ENCODE measurements at places on chromosomes 11 and 22. TPM values are rescaled to one million over a fixed set of nuclear protein-coding genes. Genes with fewer than 3 reads are reported as not detected.

- no peaks in the 10 kb centered on the region for H3K36me3 ChIP-seq
- H3K4me3 ChIP-seq = no peak overlapping the region
- H3K4me1 ChIP-seq = no peaks in the 10 kb centered on the region
- H3K27ac ChIP-seq = no peak overlapping the region
- DNase-seq = no peak
Observed at GRCh38 chr11:73198677-73199076, 19.4 kb upstream of the P2RY2 start.

- DNase-seq = no peak
- no peaks in the 10 kb centered on the region for H3K27me3 ChIP-seq
- no peak overlapping the region for H3K27ac ChIP-seq
- H3K4me3 ChIP-seq = no peak overlapping the region
- no peaks in the 10 kb centered on the region for H3K4me1 ChIP-seq
Observed at GRCh38 chr11:37124384-37124783, 526.3 kb upstream of the RAG2 start.

DNA sequence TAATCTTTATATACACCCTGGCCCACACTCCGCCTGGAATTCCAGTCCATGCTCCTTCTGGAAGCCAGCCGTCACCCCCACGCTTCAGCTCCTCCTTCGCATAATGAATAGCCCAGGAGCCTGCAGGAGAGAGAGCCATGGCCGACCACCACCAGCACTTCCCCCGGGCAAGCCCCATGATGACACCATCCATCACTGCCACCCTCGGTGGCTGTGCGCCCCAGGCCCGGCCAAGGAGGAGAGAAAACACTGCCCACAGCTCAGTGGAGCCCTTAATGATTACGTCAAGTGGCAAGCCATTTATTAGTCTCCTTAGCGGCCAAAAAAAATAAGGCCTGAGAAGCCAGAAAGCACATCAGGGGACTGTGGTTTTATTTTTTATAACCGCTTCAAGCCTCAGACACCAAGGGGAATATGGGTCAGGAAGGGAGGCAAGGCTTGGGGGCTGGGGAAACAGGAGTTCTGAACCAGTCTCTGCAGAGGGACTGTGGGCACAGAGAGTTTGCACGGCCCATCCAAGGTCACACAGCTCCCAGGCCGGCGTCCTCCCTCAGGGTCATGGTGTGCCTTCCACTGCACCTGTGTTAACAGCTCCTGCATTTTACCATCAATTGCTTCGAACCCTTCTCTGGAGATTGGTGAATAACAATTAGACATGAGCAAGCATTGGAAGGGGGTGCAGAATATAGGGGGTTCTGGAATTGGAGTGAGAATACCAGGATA is 134.3 kb downstream of the MN1 start:
- H3K27me3 ChIP-seq = no peaks in the 10 kb centered on the region
- H3K4me3 ChIP-seq = no peak overlapping the region
- no peak overlapping the region for H3K27ac ChIP-seq
- peak; percentile 46 for DNase-seq

- H3K27me3 ChIP-seq = no peaks in the 10 kb centered on the region
- H3K4me3 ChIP-seq = no peak overlapping the region
- no peak overlapping the region for H3K27ac ChIP-seq
- no peaks in the 10 kb centered on the region for H3K36me3 ChIP-seq
- peaks cover 3% of the 10 kb centered on the region for H3K4me1 ChIP-seq
- no peak for DNase-seq
Observed at GRCh38 chr11:57244911-57245310, 7.9 kb upstream of the APLNR start.

GRCh38 chr11:104813532-104813931 is 84.7 kb downstream of the CASP12 start:
- H3K36me3 ChIP-seq = no peaks in the 10 kb centered on the region
- no peaks in the 10 kb centered on the region for H3K4me1 ChIP-seq
- H3K4me3 ChIP-seq = no peak overlapping the region
- no peak overlapping the region for H3K27ac ChIP-seq

GRCh38 chr11:65403607-65404121 is 17.2 kb downstream of the FRMD8 start:
- H3K27ac ChIP-seq = no peak overlapping the region
- no peaks in the 10 kb centered on the region for H3K4me1 ChIP-seq
- DNase-seq = no peak
- H3K4me3 ChIP-seq = no peak overlapping the region
- H3K36me3 ChIP-seq = no peaks in the 10 kb centered on the region

DNA sequence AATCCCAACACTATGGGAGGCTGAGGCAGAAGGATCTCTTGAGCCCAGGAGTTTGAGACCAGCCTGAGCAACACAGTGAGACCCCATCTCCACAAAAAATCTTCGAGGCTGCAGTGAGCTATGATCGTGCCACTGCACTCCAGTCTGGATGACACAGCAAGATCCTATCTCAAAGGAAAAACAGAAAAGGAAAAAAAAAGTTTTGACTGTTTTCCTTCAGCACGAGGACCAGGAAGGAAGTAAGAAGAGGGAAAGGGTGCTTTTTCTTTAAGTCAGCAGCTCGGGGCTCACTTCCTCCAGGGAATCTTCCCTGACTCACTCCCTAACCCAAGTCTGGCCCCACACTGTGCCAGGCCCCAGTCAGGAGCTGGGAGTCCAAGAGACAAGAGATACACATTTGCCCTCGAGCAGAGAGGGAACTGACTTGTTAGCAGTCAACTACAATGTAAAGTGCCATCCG is 14.2 kb downstream of the ARRB1 start:
- DNase-seq = no peak
- H3K27me3 ChIP-seq = no peaks in the 10 kb centered on the region
- no peak overlapping the region for H3K4me3 ChIP-seq
- no peaks in the 10 kb centered on the region for H3K36me3 ChIP-seq
- peaks cover 46% of the 10 kb centered on the region for H3K4me1 ChIP-seq
- no peak overlapping the region for H3K27ac ChIP-seq

- H3K4me3 ChIP-seq = no peak overlapping the region
- H3K36me3 ChIP-seq = no peaks in the 10 kb centered on the region
- H3K4me1 ChIP-seq = no peaks in the 10 kb centered on the region
- DNase-seq = no peak
Observed at GRCh38 chr11:7892059-7892699, 38.9 kb downstream of the OR10A6 start.

DNA sequence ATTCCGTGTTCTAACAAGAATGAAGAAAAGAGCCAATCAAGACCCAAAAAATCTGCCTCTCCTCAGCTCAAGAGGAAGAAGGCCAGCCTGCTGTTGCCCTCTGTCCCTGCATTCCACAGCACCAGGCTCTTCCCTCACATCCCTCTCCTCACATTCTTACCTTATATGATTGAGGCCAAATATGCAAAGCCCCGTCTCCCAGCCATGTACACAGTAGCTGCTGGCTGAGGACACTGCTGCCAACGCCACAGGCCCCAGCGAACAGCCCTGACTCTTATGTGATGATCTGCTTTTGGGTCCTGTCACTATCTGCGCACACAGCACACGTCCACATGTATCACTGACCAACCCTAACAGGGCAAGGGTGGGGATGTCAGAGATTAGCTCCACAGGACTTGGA is 60.2 kb downstream of the MICAL3 start:
- H3K4me3 ChIP-seq = no peak overlapping the region
- no peak for DNase-seq
- H3K27me3 ChIP-seq = no peaks in the 10 kb centered on the region
- H3K36me3 ChIP-seq = no peaks in the 10 kb centered on the region

GRCh38 chr22:30335236-30335635 is 8.5 kb upstream of the TBC1D10A start:
- H3K27me3 ChIP-seq = no peaks in the 10 kb centered on the region
- no peak for DNase-seq
- H3K36me3 ChIP-seq = no peaks in the 10 kb centered on the region

GRCh38 chr11:36763187-36763586 is 165.2 kb upstream of the RAG2 start:
- no peaks in the 10 kb centered on the region for H3K27me3 ChIP-seq
- no peak overlapping the region for H3K4me3 ChIP-seq
- H3K27ac ChIP-seq = no peak overlapping the region
- no peak for DNase-seq

DNA sequence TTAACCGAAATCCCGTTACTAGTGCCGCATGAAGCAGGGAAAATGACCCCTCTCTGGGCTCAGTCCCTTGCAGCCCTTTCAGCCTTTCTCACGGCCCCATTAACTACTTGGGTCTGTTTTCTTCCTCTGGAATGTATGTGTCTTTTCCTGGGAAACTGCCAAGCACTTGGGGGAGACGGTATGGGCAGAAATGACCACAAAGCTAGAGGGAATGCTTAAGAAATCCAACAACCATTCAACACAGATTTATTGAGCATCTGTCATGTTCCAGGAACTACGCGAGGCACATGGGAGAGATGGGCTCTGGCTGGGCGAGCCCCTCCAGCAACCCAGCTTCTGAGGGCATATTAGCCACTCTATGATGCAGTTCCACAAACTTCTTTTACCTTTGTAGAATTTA is 462.6 kb downstream of the BUD13 start:
- H3K27ac ChIP-seq = no peak overlapping the region
- no peaks in the 10 kb centered on the region for H3K36me3 ChIP-seq
- H3K27me3 ChIP-seq = no peaks in the 10 kb centered on the region
- no peak for DNase-seq
- H3K4me1 ChIP-seq = peaks cover 9% of the 10 kb centered on the region

- H3K4me1 ChIP-seq = no peaks in the 10 kb centered on the region
- no peak overlapping the region for H3K27ac ChIP-seq
- H3K36me3 ChIP-seq = no peaks in the 10 kb centered on the region
Observed at GRCh38 chr22:28103596-28103995, 184.5 kb upstream of the PITPNB start.

GRCh38 chr11:122604621-122605020 is 50.9 kb upstream of the UBASH3B start:
- no peaks in the 10 kb centered on the region for H3K27me3 ChIP-seq
- no peaks in the 10 kb centered on the region for H3K4me1 ChIP-seq
- DNase-seq = no peak
- H3K4me3 ChIP-seq = no peak overlapping the region
- no peaks in the 10 kb centered on the region for H3K36me3 ChIP-seq

GRCh38 chr11:33377412-33378370 is 120.5 kb downstream of the HIPK3 start:
- peaks cover 6% of the 10 kb centered on the region for H3K4me1 ChIP-seq
- H3K27ac ChIP-seq = no peak overlapping the region
- no peaks in the 10 kb centered on the region for H3K27me3 ChIP-seq
- no peak overlapping the region for H3K4me3 ChIP-seq

GRCh38 chr11:65538915-65539743 is 14.2 kb downstream of the SCYL1 start:
- no peaks in the 10 kb centered on the region for H3K27me3 ChIP-seq
- H3K4me3 ChIP-seq = no peak overlapping the region
- peaks cover 8% of the 10 kb centered on the region for H3K4me1 ChIP-seq
- no peak for DNase-seq
- H3K36me3 ChIP-seq = no peaks in the 10 kb centered on the region

- no peak overlapping the region for H3K4me3 ChIP-seq
- H3K27me3 ChIP-seq = no peaks in the 10 kb centered on the region
- DNase-seq = no peak
Observed at GRCh38 chr11:46913484-46913883, 4.9 kb downstream of the LRP4 start.

DNA sequence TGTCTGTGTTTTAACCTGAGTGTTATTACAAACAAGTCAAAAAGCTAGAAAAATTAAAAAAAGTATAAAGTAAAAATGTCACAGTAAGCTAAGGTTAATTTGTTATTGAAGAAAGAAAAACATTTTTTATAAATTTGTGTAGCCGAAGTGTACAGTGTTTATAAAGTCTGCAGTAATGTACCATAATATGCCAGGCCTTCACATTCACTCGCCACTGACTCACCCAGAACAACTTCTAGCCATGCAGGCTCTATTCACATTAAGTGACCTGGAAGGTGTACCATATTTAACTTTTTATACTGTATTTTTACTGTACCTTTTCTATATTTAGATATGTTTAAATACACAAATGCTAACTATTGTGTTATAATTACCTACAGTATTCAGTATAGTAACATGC is 14.7 kb upstream of the FDX1 start:
- H3K27me3 ChIP-seq = no peaks in the 10 kb centered on the region
- no peaks in the 10 kb centered on the region for H3K4me1 ChIP-seq
- H3K4me3 ChIP-seq = no peak overlapping the region
- no peaks in the 10 kb centered on the region for H3K36me3 ChIP-seq

- no peak overlapping the region for H3K27ac ChIP-seq
- H3K4me1 ChIP-seq = peaks cover 2% of the 10 kb centered on the region
- H3K27me3 ChIP-seq = no peaks in the 10 kb centered on the region
- DNase-seq = no peak
- no peak overlapping the region for H3K4me3 ChIP-seq
Observed at GRCh38 chr22:19882446-19883381, 28.0 kb upstream of the GNB1L start.

- H3K27ac ChIP-seq = no peak overlapping the region
- no peak overlapping the region for H3K4me3 ChIP-seq
- H3K4me1 ChIP-seq = no peaks in the 10 kb centered on the region
- H3K27me3 ChIP-seq = no peaks in the 10 kb centered on the region
- no peaks in the 10 kb centered on the region for H3K36me3 ChIP-seq
Observed at GRCh38 chr22:35454416-35455054, 54.6 kb downstream of the MCM5 start.

GRCh38 chr11:43933608-43934551 is 8.6 kb upstream of the C11orf96 start:
- no peaks in the 10 kb centered on the region for H3K36me3 ChIP-seq
- peak; percentile 69 for DNase-seq
- H3K4me3 ChIP-seq = no peak overlapping the region
- no peaks in the 10 kb centered on the region for H3K27me3 ChIP-seq
- peaks cover 32% of the 10 kb centered on the region for H3K4me1 ChIP-seq

GRCh38 chr11:119055901-119056300 is 1.1 kb downstream of the HYOU1 start:
- H3K27me3 ChIP-seq = no peaks in the 10 kb centered on the region
- peaks cover 4% of the 10 kb centered on the region for H3K4me1 ChIP-seq
- no peak for DNase-seq

DNA sequence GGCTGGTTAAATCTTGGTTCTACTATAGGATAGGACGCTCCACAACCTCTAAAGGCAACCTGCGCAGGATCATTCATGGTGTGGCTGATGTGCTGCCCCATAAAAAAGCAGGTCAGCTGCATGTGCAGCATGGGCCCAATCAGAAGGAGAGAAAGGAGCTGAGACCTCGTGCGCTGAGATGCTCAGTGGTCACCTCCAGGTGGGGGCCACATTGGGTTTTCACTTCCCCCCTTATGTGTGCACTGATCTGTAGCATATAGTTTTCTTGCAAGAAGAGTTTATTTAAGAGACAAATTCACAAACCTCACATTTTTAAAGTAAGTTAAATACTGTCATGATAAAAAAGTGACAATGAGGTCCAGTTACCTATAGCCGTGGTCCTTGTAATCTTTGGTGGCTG is 24.3 kb downstream of the SERPIND1 start:
- H3K36me3 ChIP-seq = no peaks in the 10 kb centered on the region
- no peak overlapping the region for H3K27ac ChIP-seq
- H3K27me3 ChIP-seq = no peaks in the 10 kb centered on the region
- DNase-seq = no peak
- H3K4me3 ChIP-seq = no peak overlapping the region

GRCh38 chr22:28869736-28870135 is 13.6 kb upstream of the ZNRF3 start:
- H3K27ac ChIP-seq = no peak overlapping the region
- H3K27me3 ChIP-seq = no peaks in the 10 kb centered on the region
- no peak overlapping the region for H3K4me3 ChIP-seq
- no peaks in the 10 kb centered on the region for H3K4me1 ChIP-seq
- no peaks in the 10 kb centered on the region for H3K36me3 ChIP-seq

PRG3 gene
- not detected for total RNA-seq

PRR5L gene
- total RNA-seq = 22.1 TPM

GAL3ST1 gene
- 1.1 TPM for total RNA-seq

HTR3B gene
- not detected for total RNA-seq

SAA4 gene
- 0.57 TPM for total RNA-seq

OLFML1 gene
- total RNA-seq = 43.9 TPM

MYBPC3 gene
- total RNA-seq = 0.40 TPM

GNAZ gene
- total RNA-seq = 27.5 TPM

PPFIA1 gene
- total RNA-seq = 37.8 TPM

RASL10A gene
- 0.46 TPM for total RNA-seq

PHLDA2 gene
- total RNA-seq = 11.3 TPM

PANX3 gene
- total RNA-seq = not detected

UBQLNL gene
- 1.5 TPM for total RNA-seq

TRIM6 gene
- 2.3 TPM for total RNA-seq

ADM2 gene
- not detected for total RNA-seq

All from ovary (tissue), 10 donors.